ENCODE measurements at places on chromosomes 3 and 15. TPM values are rescaled to one million over a fixed set of nuclear protein-coding genes. Genes with fewer than 3 reads are reported as not detected.

WDR72 gene
- not detected for total RNA-seq

DNA sequence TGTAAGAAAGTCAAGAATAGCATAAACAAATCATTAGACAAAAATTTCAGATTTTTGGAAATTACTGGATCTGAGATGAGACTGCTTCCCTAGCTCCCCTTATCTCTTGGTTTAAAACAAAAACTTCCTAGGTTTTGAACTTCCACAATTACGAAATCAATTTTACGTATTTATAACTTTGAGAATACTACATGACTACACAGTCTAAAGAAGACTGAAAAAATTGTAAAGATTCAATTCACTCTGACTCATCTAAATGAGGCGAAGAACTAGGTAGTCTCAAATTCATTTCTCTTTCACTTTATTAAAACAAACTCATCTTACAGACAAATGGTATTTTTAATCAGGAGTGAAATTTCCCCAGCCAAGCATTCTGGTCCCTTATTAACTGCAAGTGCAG lies 10.3 kb downstream of the CCDC54 start:
- no peak for DNase-seq

- DNase-seq, result no peak
Observed at GRCh38 chr3:171267104-171267503, 193.1 kb downstream of the TNIK start.

DNA sequence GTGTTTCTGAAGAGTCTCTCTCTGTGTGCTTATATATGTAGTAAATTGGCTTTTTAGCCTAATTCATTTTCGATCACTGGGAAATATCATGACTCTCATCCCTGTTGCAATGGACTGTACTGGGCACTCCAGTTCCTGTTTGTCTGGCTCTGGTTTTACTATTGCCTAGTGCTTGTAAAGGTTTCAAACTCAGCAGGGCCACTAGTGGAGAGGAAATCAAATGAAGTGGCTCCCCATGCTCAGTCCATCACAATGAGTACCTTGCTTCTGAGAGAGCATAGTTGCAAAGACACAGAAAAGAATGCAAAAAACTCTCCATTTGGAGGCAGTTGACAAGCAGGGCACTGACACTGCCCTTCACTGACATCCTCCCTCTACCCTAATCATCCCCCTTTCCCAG lies 167.8 kb downstream of the TAFA4 start:
- DNase-seq, result no peak

- DNase-seq, result no peak
Observed at GRCh38 chr15:48596841-48597240, 48.7 kb downstream of the FBN1 start.
